Caki2 (cell line): ENCODE measurements at places on chromosomes 1 and 21. TPM values are rescaled to one million over a fixed set of nuclear protein-coding genes. Genes with fewer than 3 reads are reported as not detected.

DNA sequence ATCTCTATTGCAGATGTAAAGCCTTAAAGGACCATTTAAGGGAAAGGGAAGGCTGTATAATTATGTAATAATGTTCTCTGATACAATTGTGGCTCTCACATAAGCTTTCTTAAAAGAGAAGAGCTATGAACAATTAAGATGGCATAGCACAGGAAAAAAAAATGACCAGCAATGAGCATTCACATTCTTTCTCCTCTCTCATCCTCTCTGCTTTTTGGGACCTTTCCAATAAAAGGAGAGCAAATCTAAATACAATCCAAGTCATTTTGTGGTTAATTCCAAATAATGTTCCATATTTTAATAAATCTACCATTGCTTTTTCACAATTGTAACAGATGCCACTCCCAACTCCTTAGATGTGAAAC is 23.5 kb downstream of the SMYD3 start:
- no peak for DNase-seq

- peak; percentile 87 for DNase-seq
These were observed at the start of gene LAMC2 for GRCh38 chr1:183185941-183186490. LAMC2 (plus strand) TSS chr1:183186264; CDS start chr1:183186353, 89 bp downstream.

DNA sequence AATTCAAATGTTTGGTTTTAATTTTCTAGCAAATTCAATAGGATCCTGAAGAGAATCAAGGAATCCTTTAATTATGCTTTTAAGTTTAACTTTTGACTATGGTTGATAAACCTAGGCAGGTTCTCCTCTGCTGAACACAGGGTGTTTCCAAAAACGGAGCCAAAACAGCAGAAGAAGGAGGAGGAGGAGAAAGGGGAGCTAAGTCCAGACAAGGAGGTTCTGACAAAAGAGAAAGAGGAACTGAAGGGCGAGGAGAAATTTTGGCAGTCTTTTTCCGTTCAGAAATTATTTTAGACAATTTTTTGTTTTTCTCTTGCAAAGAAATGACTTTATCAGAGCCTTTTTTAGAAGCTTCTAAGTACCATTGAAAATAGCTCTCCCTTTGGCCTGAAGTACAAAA is 33.2 kb upstream of the FNBP1L start:
- DNase-seq: no peak

DNA sequence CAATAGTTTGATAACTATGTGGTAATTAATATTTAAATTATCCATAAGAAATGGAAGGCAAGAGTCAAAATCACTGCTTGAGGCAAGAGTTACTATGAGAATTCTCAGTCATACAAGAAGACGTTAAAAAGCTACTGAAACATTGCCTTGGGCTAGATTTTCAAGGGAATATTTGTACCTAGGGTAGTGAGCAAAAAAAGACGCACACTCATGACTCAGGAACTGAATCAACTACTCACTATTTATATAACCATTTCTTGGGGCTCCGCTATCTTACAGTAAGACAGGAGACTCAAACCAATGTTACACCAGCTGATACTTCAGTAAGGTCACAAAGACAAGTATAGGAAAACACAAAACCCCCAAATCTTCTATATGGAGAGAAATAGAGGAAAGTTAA is 151.5 kb upstream of the RNPC3 start:
- no peak for DNase-seq

DNA sequence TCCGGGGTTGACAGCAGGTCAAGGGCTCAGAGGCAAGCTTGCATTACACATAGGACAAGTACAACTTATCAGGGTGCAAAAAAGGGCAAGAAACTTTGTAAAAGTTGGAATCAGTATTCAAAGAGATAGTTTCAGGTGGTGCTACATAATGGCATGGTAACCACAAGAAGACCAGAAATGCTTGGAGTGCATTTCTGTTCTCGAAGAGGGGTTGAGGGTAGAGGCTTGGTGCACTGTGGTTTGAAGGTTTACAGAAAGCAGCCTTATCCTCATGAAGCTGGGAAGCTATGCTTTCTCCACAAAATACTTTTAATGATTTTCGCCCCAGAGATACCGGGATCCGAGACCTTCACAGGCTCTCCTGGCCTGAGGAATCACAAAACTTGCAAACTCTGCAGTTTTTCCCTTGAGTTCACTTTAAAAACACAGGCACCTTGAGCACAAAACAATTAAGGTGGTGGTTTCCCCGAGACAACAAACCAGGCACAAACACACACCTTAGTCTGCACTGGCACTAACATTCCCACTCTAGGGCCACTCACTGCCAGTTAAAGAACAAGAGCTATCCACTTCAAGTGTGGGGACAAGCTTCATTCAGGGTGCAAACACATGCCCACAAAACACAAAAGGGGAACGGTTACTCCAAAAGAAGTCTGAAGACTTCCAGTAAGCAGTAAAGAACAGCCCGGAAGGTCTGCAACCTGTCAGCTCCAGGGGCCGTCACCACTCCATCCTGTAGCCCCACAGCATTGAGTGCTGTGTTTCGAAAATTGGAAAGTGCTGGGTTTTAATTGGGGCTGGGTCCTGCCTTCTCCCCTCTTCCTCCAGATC is 29.8 kb upstream of the NFIA start:
- DNase-seq: no peak

GRCh38 chr1:110607536-110608230 is 1.5 kb upstream of the KCNA2 start:
- no peak for DNase-seq

DNA sequence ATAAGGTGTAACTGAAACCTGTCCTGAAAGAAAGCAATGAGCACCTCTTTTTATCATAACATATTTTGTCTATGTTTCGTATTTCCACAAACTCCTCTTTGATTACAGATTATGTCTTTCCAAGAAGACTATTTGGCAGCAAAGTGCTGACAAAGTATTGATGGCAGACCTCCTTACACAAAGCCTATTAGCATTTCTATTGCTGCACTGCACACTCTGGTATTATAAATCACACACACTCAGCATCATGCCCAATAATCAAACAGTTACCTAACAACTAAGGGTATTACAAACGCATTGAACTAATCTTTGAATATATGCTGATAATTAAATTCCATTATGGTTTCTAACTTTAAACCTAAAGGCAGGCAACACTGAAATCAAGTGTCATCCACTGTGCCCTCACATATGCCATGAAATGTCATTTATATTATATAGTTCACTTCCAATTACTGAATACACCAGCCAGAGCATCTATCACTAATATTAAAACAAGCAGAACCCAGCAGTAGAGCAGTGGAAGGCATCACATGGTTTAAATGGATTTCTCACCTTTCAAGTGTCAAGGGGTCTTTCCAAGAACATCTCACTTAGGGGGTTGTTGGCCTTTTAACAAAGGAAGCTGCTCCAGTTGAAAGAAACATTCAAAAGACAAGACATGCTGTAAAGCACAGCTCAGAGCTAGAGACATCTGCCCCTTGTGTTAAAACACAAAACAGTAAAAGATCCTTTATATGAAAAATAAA is 239.1 kb downstream of the RERE start:
- no peak for DNase-seq

- no peak for DNase-seq
These were observed 431 bp upstream of the C1orf52 start for GRCh38 chr1:85259912-85260274.

DNA sequence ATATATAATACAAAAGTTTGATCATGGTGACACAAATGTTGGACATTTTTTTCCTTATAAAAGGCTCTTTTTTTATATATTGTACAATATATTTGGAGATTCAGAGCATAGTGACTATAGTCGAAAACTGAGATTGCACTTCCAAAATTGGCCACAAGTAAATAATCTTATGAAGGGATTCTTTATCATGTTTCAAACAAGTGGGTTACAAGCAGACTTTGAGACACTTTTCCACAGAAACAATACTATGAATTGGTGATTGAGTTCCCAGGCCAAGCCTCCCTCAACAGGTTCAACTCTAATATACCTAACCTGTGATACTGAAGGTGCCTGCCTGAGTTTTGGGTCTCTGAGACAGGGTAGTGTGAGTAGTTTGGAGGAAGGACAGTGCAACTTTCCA is 13.8 kb downstream of the LEPR start:
- no peak for DNase-seq

DNA sequence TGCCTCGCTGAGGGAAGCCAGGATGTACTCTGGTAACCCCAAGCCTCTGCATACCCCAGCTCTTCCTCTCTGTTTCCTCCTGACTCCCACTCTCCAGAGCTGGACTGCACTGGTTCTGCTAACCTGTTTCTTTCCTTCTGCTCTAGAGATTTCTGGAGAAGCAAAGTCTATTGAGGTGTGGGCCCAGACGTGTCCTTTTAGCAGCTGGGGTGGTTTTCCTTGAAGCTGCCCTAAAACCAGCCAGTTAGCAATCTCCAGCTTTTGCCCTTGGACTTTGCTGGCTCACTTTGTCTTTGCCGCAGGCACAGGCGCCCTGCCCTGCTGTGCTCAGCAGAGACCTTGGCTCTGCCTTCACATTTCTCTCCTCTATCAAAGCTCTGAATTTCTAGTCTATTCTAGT is 171.8 kb upstream of the IVNS1ABP start:
- DNase-seq: no peak

- no peak for DNase-seq
These were observed 16.5 kb downstream of the TADA1 start for GRCh38 chr1:166859597-166859996.

DNA sequence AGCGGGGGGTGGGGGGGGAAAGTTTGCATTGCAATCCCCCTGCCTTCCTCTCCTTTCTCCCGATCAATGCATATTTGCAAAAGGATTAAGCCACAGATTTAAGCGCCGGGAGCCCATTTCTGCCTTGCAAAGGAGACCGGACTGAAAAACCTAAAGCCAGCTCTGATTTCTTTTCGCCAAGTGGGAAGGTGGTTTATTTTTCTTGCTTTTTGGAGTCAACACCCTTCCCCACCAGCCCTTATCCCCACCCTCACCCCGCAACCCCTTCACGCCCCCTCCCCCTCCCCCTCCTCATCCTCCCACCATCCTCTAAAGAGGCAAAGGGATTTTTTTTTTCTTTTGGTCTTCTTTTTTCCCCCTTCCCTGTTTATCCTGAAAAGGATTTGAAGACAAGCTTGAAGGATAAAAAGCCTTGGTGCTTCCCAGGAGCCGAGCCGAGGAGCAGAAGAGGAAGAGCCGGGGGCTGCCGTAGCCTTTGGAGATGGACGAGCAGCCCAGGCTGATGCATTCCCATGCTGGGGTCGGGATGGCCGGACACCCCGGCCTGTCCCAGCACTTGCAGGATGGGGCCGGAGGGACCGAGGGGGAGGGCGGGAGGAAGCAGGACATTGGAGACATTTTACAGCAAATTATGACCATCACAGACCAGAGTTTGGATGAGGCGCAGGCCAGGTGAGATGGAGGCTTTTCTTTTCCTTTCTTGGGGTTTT is 513 bp downstream of the PBX1 start:
- no peak for DNase-seq

DNA sequence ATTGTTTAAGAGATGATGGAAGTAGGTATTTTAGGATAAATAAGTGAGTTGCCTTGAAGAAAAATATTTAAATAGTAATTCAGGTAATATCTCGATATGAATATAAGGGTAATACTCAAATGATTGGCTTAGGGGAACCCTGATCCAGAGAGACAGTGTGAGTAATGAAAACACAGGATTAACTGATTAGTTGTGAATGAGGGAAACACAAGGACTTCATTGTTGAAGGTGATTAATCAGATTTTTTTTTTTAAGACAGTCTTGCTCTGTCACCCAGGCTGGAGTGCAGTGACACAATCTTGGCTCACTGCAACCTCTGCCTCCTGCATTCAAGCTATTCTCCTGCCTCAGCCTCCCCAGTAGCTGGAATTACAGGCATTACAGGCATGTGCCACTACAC is 12.7 kb downstream of the SLC25A33 start:
- no peak for DNase-seq

DNA sequence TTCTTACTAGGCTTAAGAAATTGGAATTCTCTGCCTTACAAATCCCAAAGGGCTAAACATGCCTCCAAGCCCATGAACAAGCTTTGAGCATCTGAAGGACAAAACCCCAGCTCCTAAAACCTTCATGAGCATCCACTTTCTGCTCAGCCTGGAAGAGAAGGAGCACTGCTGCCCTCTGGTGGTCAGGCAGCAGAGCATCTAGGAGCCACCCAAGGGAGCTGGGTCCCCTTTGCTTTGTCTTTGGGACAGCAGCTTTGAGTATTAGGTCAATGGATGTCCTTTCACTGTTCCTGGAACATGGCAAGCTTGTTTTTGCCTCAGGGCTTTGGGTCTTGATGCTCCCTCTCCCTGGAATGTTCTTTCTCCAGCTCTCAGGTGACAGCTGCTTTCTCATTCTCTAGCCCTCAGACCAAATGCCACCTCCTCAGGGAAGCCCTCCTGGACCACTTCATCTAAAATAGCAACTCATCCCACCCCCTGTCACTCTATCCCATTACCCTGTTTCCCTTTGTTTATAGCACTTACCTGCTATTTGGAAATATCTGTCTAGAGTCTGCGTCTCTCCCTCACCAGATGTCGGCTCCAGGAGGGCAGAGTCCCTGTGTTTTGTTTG is 25.7 kb downstream of the RAB7B start:
- DNase-seq: peak; percentile 58

DNA sequence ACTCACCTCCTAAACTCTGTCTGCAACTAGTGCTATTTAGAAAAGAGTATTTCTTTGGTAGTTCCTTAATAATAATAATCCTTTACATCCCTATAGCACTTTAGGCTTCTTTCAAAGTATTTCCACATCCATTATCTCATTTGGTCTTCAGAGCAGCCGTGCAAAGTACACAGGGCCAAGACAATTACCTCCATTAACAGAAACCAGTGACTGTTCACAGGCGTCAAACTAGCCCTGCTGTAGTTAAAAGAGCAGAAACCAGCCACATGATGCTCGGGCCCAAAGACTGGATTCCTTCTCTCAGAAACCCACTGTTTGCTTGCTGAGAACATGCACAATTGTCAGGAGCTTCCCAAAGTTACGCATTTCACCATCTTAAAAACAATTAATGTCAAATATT is 396.0 kb upstream of the DAB1 start:
- no peak for DNase-seq

DNA sequence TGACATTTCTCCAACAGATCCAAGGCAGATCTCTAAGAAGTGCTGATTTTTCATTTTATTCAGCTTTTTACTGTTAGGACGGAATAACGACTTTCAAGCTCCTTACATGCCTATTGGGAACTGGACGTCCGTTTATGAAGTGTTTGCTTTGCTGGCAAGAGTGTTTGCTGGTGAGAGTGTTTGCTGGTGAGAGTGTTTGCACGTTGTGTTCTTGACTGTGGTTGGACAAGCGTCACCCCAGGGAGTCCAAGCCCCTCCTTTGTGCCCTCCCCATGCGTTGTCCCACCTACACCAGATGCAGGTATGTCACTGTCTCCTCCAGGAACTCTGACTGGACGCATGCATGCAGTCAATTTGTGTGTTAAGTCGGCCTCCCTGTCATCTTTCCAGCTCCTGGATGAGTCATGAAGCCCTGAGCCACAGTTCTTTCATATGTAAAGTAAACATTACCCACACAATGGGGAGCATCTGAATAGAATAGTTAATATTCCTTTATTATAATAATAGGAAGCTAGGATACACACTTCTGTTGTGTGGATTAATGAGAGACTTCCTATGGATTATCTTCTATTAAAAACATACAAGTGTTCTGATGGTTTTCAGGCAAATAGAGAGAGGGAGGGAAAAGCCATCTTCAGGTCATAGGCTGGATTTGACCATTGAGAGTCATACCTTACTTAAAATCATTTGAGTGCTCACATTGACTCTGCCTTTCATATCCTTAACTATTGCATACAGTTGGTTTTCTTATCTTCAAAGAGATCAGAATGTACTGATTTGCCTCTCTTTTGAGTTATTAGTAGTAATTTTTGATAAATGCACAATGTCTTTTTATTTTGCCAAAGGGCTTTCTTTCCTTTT is 119.2 kb downstream of the GALNT2 start:
- DNase-seq: peak; percentile 33

- no peak for DNase-seq
These were observed at the start of gene TCP10L for GRCh38 chr21:32585042-32585710. TCP10L (minus strand) TSS chr21:32585523; CDS start chr21:32584304, 1,219 bp downstream.

ATP5PB gene
- total RNA-seq: 300 and 367 TPM in 2 replicates

KCNE2 gene
- not detected in 2 replicates for total RNA-seq

CAP1 gene
- total RNA-seq: 116 and 154 TPM in 2 replicates

C1QTNF12 gene
- not detected in 2 replicates for total RNA-seq
